ENCODE measurements at places on chromosomes 7 and 10.

GRCh38 chr10:74072503-74072902 lies 74.6 kb downstream of the VCL start:
- DNase-seq = no peak

GRCh38 chr7:42242381-42242780 lies 5.4 kb upstream of the GLI3 start:
- DNase-seq = no peak

DNA sequence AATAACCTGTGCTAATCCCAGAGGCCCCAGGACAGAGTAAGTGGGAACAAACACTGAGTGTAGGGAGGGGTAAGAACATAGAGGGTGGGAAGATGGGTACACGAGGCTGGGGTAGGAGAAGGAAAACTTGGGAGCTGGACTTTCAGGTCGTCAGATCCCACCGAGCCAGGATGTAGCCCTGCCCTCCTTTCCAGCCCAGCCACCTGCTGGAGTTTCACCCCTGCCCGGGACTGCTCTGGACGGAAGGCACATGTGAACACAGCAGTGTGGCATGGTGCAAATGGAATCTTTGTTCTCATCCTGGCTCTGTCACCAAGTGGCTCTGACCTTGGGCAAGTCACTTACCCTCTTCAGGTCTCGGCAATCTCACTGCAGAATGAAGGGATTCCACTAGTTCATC lies 52.8 kb downstream of the PODXL start:
- DNase-seq = no peak

DNA sequence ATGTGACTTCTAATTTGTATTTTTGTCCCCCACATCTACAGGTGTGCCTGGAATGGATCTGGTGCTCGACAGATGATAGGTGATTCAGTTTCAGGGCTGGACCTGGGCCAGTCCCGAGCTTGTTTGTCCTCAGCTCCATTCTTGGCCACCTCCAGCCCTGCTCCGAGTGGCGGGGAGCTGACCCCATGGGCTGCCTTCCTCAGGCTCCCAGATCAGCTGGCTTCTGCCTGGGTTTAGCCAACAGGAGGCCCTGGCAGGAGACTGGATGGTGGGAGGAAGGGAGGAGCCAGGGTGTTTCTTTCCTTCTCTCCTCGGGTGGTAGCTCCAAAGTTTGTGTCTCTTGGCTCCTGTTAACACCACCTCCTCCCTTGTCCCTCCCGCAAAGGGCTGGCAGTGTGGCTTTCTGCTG lies 75.2 kb downstream of the CDH23 start:
- no peak for DNase-seq

- no peak for DNase-seq
Measured at GRCh38 chr10:42943025-42943818, 133.6 kb upstream of the RET start.

DNA sequence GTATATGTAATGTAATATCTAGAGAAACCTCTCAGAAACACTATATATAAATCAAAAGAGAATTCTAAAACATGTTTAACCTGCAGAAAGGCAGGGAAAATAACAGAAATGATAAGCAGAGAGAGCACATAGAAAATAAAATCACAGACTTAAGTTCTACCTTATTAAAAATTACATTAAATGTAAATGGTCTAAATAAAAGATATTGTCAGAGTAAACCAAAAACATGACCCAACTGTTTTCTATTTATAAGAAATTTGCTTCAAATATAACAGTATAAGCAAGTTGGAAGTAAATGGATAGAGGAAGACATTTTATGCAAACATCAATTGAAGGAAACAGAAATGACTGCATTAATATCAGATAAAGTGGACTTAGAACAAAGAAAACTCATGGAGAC lies 43.4 kb downstream of the HECTD2 start:
- DNase-seq = no peak

DNA sequence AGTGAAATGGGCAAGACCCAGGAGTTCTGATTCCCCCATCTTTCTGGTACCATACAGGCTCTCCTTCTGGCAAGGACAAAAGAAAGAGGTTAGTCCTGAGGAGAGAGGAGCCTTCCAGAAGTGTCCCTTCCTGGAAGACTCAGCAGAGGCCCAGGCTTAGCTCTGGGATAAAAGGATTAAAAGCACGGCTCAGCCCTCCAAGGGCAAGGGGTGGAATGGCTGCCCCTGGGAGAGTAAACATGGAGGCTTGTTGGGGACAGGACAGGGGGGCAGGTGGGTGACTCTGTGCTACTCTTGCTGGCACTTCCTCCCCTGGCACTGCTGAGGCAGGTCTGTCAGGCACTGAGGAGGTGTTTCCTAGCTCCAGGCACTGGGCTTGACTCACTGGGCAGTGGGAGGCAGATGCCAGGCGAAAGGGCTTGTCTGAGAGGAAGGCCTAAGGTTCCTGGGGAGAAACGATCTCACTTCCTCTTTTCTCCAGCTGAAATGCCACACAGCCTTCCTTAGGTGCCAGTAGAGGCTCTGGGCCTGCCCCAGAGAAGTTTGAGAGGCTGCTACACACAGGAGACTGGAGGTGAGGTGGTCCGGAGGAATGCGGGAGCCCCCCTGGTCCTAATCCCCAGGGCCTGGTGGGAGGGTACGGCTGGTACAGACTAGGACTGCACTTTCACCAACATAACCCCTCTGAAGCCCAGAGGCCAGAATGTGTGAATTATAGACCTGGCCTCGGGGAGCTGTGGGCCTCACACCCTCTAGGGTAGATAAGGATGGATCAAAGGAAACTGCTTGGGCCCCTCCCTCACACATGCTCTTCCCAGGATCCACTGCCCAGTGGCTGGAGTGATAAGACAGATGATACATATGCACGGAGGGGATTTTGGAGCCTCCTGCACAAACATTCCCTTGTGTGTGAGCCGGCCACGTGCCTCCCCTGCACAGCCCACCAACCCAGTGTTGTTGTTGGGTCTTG lies 63.2 kb upstream of the PODXL start:
- no peak for DNase-seq

GRCh38 chr10:71776481-71776925 lies 3.2 kb upstream of the VSIR start:
- DNase-seq = no peak

- no peak for DNase-seq
Measured at GRCh38 chr10:22895252-22895651, 32.6 kb upstream of the ARMC3 start.

DNA sequence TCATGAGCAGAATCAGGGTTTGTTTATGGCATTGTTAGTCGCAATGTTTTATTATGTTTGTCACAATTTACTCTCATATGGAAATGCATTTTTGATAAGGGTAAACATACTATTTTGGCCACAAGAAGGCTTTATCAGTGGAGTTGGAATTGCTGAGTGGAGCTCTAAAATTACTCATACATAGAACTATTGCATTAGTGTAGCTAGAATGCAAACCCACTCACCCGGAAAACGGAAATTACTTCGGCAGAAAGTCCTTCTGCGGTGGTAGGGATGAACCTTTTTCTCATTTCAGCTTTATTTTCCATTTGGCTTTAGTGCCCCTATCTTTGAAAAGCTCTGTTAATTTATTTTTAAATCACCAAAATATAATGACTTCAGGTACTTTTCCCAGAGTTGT lies 42.8 kb upstream of the NPY start:
- no peak for DNase-seq

DNA sequence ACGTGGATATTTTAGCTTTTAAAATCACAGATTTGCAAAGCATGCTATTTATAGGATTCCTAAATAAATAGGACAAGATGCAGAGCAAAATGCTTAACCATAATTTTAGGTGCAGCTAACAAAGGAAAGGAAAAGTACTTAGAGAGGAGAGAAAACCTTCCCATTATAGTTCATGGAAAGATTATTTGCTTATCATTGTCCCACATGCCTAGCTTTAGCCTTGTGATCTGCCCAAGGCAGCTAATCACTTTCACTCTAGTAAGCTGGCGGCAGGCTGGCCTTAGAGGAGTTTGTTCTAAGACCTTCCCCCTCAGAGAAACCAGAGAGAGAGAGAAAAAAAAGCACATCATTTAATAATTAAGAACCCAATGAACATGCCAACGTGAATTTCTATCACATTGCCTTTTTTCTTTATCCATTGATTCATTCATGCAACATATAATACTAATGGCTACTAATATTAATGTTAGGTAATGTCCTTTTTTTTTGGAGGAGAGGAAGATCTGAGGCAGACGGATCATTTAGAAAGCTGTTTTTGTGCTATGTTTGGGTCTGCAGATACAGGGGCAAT lies 274.6 kb downstream of the ARL4A start:
- DNase-seq = no peak

DNA sequence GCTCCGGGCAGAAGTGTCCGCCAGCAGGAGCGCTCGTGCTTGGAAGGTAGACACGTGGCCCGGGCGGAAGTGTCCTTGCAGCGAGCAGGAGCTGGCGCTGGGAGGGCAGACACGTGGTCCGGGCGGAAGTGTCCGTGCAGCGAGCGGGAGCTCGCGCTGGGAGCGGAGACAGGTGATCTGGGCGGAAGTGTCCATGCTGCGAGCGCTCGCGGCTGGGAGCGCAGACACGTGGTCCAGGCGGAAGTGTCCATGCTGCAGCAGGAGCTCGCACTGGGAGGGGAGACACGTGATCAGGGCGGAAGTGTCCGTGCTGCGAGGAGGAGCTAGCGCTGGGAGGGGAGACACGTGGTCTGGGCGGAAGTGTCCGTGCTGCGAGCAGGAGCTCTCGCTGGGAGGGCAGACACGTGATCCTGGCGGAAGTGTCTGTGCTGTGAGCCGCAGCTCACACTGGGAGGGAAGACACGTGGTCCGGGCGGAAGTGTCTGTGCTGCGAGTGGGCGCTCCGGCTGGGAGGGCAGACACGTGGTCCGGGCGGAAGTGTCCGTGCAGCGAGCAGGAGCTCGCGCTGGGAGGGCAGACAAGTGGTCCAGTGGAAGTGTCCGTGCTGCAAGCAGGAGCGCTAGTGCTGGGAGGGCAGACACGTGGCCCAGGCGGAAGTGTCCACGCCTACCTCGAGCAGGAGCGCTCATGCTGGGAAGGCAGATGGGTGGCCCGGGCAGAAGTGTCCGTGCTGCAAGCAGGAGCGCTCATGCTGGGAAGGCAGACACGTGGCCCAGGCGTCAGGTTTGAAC lies 41.1 kb upstream of the PRKAR1B start:
- peak; percentile 28 for DNase-seq

GRCh38 chr10:132266594-132267161 lies 41.1 kb downstream of the STK32C start:
- DNase-seq = no peak

- DNase-seq = no peak
Measured at GRCh38 chr7:37048674-37049073, 324.4 kb upstream of the AOAH start.

Data from T-helper 2 cell (primary cell).